Right lung (tissue), 10 donors: ENCODE measurements at places on chromosomes 6 and 20.
A peak's percentile ranks its signal among the peaks of the same experiment; 100 is the strongest.

DNA sequence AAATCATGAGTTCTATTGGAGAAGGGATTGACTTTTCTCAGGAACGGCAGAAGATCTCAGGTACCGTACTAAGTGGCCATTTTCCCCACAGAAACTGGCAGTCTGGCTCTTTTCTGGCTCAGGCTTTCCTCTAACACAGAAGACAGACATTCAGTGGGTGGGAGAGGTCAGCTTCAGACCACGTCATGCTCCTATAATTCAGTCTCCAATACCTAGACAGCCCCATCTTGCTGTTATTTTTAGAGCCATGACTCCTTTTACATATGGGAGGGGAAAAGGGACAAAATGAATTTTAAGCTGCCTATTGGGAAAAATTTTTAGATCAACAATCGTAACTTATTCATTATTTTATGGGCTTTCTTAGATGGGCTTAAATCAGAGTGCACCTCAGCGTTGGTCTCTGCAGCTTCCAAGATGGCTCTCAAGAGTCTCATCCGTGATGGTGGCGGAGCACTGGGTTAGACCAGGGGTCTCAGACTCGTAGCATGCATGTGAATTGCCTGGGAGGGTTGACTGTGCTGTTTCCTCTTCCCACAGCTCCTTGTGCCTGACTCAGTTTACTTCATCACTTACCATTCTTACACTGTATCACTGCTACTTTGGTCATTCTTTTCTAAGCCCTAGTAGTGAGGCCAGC is 86.9 kb downstream of the TCP11 start:
- no peak for DNase-seq

GRCh38 chr20:56552911-56553629 is 20.0 kb downstream of the FAM209B start:
- no peak for DNase-seq

GRCh38 chr6:28794175-28795002 is 129.4 kb downstream of the TRIM27 start:
- no peak for DNase-seq

- no peak for DNase-seq
Measured at GRCh38 chr6:42093582-42094329, 43.4 kb downstream of the TAF8 start.

- DNase-seq = no peak
Measured at GRCh38 chr6:49504666-49505065, 4.9 kb downstream of the GLYATL3 start.

DNA sequence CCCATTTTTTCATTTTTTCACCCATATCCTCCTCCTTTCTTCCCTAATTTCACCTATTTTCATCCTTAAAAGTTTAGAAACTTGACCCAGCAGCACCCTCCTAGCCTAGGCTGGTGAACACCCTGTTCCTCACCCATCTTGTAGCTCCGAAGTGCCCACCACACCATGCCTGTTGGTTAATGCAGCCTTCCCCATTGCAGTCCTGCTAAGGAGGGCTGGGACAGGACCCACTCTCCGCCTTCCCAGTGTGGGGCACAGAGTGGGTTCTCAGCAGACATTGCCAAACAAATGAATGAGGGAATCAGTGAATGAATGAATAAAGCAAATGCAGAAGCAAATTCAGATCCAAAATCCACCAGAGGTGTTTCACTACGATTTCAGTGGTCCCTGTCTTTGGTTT is 45.7 kb downstream of the CTCFL start:
- DNase-seq = no peak

DNA sequence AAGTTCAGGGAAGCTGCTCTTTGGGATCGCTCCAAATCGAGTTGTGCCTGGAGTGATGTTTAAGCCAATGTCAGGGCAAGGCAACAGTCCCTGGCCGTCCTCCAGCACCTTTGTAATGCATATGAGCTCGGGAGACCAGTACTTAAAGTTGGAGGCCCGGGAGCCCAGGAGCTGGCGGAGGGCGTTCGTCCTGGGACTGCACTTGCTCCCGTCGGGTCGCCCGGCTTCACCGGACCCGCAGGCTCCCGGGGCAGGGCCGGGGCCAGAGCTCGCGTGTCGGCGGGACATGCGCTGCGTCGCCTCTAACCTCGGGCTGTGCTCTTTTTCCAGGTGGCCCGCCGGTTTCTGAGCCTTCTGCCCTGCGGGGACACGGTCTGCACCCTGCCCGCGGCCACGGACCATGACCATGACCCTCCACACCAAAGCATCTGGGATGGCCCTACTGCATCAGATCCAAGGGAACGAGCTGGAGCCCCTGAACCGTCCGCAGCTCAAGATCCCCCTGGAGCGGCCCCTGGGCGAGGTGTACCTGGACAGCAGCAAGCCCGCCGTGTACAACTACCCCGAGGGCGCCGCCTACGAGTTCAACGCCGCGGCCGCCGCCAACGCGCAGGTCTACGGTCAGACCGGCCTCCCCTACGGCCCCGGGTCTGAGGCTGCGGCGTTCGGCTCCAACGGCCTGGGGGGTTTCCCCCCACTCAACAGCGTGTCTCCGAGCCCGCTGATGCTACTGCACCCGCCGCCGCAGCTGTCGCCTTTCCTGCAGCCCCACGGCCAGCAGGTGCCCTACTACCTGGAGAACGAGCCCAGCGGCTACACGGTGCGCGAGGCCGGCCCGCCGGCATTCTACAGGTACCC is at the start of gene ESR1:
Gene ESR1 (plus strand): TSS at position 170 of the 858 bp plus-strand sequence. CDS start 231 bp downstream, at position 401.
- peak; percentile 8 for DNase-seq

- no peak for DNase-seq
Measured at GRCh38 chr6:34689742-34690141, 6.8 kb downstream of the ILRUN start.

- no peak for DNase-seq
Measured at GRCh38 chr20:42567409-42567808, 622.3 kb downstream of the PTPRT start.

DNA sequence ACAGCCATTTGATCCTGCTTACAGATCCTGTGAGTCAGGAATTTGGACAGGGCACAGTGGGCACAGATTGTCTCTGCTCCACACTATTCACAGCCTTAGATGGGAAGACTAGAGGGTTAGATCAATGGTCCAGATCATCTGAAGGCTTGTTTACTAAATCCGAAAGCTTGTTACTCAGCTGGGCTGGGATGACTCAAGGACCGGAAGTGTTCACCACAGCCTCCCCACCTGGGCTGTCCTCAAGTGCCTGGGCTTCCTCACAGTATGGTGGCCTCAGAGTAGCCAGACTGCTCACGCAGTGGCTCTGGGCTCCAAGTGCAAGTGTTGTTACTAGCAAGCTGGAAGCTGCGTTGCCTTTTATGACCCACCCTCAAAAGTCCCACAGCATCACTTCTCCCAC is 75.4 kb upstream of the INSM1 start:
- no peak for DNase-seq

- no peak for DNase-seq
Measured at GRCh38 chr6:19839788-19840187, 2.6 kb downstream of the ID4 start.

DNA sequence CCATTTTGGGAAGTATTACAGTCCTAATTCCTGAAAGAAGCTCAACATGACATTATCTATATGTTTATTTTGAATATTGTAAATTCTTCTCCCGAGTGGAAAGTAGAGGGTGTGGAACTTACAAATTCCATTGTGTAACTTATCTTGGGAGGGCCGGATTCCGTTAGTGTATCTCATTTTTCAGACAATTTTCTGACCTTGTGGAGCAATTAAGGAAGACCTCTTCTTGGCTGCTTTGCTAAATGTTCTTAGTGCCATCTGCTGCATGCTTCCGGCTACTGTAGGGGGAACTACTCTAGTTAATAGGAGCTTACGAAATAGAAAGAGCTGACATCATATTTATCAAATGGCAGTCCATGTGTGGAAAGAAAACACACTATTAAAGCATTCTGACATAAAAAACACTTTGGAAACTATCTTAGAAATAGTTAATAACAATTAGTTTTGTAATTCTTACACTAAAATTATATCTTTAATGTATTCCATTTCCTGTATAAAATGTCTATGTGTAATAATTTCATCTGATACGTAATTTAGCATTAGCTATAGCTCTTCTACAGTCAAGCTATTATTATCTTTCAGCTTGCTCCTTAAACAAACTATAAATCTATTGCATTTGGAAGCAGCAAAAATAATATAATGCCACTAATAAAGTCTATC is 41.5 kb upstream of the KCNQ5 start:
- peak; percentile 38 for DNase-seq

DNA sequence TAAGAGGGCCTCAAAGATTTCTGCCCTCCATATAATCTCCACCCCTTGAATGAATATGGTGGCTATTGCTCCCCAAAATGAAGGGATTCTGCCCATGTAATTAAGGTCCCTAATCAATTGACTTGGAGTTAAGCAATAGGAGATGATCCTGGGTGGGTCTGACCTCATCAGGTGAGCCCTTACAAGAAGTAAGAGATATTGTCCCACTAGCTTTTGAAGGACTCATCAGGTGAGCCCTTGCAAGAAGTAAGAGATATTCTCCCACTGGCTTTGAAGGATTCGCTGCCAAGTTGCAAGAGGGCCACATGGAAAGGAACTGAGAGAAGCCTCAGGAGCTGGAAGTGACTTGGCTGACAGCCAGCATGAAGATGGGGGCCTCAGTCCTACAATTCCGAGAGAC is 103.4 kb downstream of the BMP7 start:
- DNase-seq = no peak

- DNase-seq = no peak
Measured at GRCh38 chr6:71203206-71203605, 85.4 kb upstream of the OGFRL1 start.

DNA sequence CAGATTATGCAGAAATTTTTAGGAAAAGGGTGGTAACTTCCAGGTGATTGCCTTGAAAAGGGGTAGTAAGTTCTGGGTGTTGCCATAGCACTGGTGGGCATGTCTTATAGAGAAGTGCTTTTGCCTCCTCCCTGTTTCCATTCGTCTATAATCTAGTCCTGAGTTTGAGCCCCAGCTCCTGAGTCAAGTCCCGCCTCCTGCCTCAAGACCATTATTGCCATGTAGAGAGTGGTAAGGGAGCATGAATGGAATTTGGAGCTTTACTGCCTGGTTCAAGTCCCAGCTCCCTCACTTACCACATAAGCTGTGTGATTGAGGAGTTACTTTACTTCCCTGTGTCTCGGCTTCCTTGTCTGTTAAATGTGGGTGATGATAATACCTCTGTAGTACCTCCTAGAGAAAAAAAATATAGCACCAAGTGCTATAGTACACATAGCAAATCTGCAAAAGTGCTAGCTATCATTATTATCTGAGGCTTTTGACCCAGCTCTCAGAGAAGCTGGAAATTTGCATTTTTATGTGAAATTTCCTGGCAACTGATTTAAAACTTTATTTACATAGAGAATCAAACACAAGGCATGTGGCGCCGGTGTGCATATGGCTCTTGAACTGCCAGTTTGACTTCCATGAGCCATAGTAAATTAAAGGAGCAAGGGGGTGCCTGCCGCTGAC is 36.0 kb downstream of the TGM6 start:
- DNase-seq = no peak

DNA sequence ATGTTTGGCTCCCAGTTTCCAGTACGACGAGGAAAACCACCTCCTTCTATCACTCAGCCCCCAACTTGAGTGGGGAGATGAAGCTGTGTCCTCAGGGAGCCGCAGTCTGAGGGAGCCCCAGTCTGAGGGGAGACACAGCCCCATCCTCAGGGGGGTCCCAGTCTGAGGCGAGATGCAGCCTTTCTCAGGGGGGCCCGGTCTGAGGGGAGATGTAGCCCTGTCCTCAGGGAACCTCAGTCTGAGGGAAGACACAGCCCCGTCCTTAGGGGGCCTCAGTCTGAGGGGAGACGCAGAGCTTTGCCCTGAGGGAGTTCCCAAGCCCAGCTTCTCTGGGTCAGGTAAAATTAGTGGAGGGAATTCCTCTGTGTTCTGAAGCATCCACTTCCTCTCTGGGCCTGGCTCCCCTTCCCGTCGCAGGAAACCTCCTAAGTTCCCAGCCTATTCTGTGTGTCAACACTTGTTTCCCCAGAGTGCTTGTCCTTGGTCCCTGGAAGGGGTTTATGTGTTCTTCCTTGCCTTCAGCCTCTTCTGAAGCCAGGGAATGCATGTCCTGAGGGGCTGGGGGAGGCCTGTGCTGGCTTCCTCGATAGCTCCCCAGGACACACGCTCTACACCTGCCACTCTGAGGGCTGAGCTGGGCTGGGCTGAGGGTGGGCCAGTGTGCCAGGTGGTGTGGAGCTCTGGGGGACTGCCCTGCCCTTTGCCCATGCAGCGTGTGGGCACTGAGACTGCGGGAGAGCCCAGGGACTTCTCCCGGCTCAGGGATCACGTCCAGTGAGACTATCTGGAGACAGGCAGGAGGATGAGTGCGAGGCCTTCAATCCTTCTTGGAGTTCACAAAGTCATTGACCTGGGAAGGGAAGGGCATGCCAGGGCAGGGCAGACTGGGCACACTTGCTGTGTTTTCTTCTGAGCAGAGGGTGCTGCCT is 55.4 kb downstream of the VEGFA start:
- no peak for DNase-seq

GRCh38 chr6:163543321-163543720 is 128.8 kb downstream of the QKI start:
- no peak for DNase-seq

GRCh38 chr20:47648943-47649342 is 136.3 kb downstream of the SULF2 start:
- no peak for DNase-seq

GRCh38 chr6:22409486-22409885 is 112.7 kb upstream of the PRL start:
- no peak for DNase-seq

DNA sequence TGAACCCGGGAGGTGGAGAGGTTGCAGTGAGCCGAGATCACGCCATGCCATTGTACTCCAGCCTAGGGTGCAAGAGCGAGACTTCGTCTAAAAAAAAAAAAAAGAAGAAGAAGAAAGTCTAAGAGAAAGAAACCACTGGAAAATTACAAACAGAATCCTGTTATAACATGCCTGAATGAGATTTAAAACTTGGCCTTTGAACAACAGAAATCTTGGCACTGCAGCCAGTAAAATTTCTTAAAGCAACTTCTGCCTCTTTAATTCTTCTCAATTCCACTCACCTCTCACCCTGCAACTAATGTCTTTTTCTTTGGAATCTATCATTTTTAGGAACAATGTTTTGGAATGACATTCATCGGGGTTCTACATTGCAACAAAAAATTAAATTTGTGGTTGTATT is 26.3 kb downstream of the PM20D2 start:
- no peak for DNase-seq

GRCh38 chr6:109655761-109656262 is 35.2 kb downstream of the AK9 start:
- DNase-seq = no peak

DNA sequence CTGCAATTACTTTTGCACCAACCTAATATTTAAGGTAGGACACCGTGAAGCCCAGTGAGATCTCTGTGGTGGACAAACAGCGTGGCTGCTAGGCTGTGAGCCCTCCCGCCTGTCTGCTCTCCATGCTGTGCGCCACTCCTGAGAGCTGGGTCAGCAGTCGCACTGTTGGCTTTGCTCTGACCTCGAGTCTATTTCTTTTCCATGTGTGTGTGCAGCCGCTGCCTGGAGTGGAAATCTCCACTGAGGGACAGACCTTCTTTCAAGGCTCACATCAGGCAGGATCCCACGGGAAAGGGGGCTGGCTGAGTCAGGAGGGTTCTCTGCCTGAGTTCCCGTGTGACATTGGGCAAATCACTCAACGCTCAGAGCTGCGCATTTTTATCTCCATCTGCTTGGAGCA is 27.1 kb downstream of the RIPOR3 start:
- no peak for DNase-seq
